NB4 (cell line): ENCODE measurements at places on chromosomes 12 and 14.

DNA sequence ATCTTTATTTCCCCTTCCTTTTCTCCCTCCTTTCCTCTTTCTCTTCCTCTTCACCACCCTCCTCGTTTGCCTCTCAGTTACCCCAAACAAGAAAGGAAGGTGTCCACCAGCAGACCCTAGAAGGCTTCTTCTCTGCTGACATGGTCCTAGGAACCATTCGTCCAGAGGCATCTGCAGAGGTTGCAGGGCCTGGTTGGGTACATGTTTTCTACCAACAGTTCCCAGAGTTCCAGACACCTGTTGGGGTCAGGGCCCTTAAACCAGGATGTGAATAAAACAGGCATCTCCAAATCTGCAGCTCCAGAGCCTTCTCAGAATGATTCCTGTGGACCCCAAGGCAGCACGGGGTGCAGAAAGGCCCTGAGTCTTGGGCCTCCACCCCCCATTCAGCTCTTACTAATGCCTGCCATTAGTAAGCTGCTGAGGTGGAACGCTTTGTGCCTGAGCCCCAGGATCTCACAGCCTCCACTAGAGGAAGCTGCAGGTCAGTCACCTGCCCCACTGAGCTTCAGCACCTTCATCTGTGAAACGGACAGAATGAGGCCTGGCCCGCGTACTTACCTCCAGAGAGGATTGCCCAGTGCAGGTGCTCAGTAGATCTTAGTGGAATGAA is 130.4 kb downstream of the DICER1 start:
- DNase-seq, result no peak

- DNase-seq, result peak; percentile 87
Observed at GRCh38 chr12:83823386-83824045, 1089.1 kb downstream of the SLC6A15 start.

DNA sequence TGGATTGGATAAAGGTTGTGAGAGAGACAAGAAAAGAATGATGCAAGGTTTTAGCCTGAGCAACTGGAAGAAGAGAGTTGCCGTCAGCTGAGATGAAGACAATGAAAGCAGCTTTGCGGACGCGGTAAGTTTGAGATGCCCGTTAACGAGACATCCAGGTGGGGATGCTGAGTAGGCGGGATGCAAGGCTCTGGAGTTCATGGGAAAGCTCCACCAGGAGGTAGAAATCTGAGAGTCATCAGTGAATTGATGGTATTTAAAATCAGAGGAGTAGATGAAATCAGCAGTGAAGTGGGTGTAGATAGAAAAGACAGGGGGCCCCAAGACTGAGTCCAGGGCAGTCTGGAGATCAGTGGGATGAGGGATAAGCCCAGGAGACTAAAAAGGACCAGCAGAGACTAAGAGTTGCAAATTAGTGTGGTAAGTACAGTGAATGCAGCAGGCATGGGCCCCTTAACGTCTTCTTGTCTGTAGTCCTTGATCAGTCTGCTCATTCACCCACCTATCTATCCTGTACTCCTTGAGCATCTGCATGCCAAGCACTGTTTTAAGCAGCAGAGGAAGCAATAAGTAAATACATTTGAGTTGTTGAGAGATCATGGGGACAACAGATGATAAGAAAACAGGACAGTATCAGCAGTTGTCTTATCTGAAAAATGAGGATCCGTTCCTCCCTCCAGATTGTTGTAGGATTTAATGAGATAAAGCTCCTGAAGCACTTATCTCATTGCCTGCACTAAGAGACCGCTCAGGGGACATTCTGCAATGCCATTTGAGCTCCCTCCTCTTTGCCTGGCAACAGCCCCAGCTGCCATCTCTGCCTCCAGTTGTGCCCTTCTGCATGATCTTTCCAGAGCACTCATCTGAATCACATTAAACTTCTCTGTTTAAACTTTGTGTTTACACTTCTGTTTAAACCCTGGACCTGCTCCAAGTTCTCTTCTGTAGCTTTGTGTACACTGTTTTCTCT is 91.5 kb downstream of the APAF1 start:
- DNase-seq, result no peak

- no peak for DNase-seq
Observed at GRCh38 chr12:19886639-19887064, 447.4 kb downstream of the AEBP2 start.

DNA sequence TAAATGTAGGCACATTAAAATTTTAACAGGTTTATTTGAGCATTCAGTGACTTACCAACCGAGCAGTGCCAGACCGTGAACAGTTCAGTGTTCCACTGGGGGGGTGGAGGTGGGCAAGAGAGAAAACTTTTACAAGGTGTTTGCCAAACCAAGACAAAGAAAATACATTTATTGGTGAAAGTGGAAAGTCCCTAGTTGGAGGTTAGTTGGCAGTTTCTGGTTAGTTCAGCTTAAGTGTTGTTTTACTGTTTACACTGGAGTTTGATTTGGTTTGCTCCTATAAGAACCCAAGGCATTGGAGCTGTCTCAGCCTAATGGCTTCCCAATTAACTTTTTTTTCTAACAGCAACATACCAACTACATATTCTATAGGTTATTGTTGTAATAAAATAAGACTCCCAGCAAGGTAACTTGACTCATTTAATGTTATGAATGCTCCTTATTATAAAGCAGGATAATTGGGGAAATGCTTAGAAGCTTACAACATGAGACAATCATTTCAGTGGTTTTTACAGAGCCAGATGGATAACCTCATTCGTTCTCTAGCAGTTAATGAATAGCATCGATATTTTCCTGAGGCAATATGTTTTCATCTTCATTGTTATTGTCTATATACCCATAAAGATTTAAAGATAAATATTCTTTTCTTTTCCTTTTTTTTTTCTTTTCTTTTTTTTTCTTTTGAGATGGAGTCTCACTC is 115.8 kb downstream of the ETNK1 start:
- DNase-seq, result no peak

DNA sequence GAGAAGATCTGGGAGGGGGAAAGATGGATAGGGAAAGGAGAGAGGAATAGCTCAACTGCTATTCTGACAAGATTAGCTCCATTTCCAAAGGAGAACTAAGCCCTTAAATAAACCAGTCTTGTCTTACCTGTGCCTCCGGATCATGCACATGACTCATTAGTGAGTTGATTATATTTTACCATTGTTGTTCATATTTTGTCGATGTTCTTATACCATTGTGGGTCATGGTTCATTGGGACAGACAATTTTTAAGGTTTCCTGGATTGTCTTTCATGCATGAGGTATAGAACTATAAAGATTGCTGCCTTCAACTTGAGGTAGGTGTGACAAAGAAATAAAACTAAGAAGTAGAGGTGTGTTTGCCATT is 243.0 kb upstream of the ATP2B1 start:
- DNase-seq, result no peak

GRCh38 chr14:52076334-52076733 is 7.5 kb upstream of the NID2 start:
- DNase-seq, result no peak

- DNase-seq, result peak; percentile 78
Observed at GRCh38 chr12:20950248-20950647, 139.7 kb downstream of the SLCO1B3 start.

DNA sequence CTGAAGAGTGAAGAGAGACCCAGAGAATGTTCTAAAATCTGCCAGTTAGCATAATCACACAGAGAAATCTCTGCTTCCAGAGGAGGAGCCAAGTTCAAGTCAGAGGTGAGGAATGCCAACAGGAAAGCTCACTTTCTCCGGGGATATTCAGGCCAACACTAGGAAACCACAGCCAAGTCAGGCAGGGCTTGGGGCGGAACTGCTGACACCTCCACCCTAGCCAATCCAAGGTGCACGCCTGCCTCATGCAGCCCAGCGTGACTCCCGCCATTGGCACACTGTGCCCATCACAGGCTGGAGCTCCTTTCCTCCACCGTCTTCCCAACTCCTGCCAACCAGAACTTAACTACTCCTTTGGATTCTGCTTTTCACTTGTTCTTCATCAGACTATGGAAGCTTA is 374.3 kb upstream of the CCDC196 start:
- DNase-seq, result no peak

DNA sequence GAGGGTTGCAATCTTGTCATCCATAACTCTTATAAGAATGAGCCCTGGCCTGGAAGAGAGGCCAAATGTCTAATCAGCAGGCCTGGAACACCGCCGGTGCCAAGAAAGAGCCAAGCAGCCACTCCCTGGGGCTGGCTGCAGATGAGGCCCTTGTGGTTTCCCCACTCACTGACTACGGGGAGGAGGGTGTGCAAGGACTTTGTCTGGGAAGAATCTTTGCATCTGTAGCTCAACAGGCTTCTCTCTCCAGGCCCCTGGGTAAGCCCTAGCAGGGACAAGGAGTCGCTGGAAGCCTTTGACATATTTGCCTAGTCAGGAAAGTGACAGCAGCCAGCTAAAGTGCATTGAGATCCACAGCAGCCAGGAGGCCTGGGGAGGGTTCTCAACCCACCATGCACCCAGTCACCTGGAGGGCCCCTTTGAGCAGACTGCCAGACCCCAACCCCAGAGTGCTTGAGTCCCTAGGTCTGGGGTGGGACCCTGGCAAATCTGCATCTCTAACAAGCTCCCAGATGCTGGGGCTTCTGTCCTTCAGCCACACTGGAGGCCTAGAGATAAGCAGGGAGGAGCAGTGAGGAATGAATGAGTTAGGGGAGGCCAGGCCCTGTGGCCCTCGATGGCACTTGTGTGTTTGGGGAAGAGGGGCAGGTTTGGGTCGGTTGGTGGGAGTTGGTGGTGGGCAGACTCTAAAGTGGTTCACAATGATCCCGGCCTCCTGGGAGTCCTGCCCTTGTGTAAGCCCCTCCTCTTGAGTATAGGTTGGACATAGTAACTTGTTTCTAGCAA is 13.9 kb upstream of the LRTM2 start:
- DNase-seq, result peak; percentile 76

GRCh38 chr12:111022386-111022785 is 102.0 kb upstream of the MYL2 start:
- DNase-seq, result no peak

GRCh38 chr14:105476831-105477659 is 2.4 kb downstream of the CRIP2 start:
- no peak for DNase-seq
